Upper lobe of right lung (tissue), 1 donor: ENCODE measurements at places on chromosomes 1 and 21. TPM values are rescaled to one million over a fixed set of nuclear protein-coding genes. Genes with fewer than 3 reads are reported as not detected.

The GJB4 gene
- total RNA-seq, result not detected

GRCh38 chr1:23159963-23160877, 8.4 kb downstream of the LUZP1 start:
- H3K36me3 ChIP-seq, result no peaks in the 10 kb centered on the region
- H3K4me3 ChIP-seq, result no peak overlapping the region
- H3K27me3 ChIP-seq, result no peaks in the 10 kb centered on the region
- H3K27ac ChIP-seq, result no peak overlapping the region

GRCh38 chr1:44208226-44208625, 5.0 kb upstream of the DMAP1 start:
- H3K36me3 ChIP-seq, result no peaks in the 10 kb centered on the region
- H3K27me3 ChIP-seq, result no peaks in the 10 kb centered on the region
- no peak overlapping the region for H3K27ac ChIP-seq
- H3K4me1 ChIP-seq, result peaks cover 9% of the 10 kb centered on the region
- H3K4me3 ChIP-seq, result no peak overlapping the region

GRCh38 chr21:45365608-45366241, 39.2 kb upstream of the COL18A1 start:
- peaks cover 20% of the 10 kb centered on the region for H3K4me1 ChIP-seq
- H3K27me3 ChIP-seq, result no peaks in the 10 kb centered on the region
- H3K4me3 ChIP-seq, result no peak overlapping the region
- no peak for DNase-seq

- no peak for DNase-seq
- peaks cover 3% of the 10 kb centered on the region for H3K36me3 ChIP-seq
- no peak overlapping the region for H3K4me3 ChIP-seq
- H3K27me3 ChIP-seq, result no peaks in the 10 kb centered on the region
These were observed 3.6 kb downstream of the CTBS start for GRCh38 chr1:84570436-84571149.

GRCh38 chr1:91844862-91845528, 41.0 kb downstream of the TGFBR3 start:
- H3K27ac ChIP-seq, result peak overlapping the region; percentile 70
- peaks cover 25% of the 10 kb centered on the region for H3K4me1 ChIP-seq
- H3K27me3 ChIP-seq, result no peaks in the 10 kb centered on the region
- no peak overlapping the region for H3K4me3 ChIP-seq

DNA sequence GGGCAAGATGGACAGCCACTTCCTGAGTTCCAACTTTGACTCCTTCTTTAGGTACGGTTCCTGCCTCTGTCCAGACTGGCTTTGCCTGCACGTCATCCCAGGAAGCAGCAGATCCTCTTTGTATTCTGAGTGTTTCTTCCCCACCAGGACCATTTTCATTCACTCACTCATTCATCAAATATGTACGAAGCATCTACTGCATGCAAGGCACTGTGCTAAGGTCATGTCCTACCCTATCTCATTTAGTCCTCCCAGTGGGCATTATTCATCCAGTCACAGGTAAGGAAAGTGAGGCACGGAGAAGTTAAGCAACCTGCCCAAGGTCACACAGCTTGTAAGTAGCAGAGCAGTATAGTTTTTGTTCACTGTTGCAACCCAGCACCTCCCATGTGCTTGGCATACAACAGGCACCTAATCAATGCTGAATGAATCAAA, 13.9 kb downstream of the CRYBG2 start:
- no peak overlapping the region for H3K4me3 ChIP-seq
- H3K4me1 ChIP-seq, result peaks cover 7% of the 10 kb centered on the region
- no peak for DNase-seq
- H3K27ac ChIP-seq, result no peak overlapping the region

DNA sequence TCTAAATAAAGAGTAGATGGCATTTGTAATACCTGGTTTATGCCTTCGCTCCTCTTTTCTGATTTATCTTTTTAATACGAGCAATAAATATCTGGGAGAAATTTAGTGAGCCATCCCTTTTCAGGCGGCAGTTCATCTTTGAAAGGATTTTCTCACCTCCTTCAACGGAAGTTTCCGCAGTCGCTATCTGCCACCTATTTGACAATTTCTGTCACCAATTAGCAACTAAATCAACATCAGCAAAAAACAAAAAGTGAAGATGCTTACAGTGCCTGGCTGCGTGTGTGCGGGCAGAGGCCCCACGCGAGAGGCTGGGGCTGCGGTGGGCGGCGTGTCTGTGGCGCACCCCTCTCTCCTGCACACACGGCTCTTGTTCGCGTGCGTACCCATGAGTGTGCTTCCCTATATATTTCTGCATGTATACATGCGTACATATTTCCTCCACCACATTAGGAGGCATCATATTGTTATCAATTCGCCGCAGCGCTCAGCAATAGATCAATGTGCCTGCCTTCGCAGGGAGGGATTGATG, 117.3 kb upstream of the BARHL2 start:
- no peak overlapping the region for H3K4me3 ChIP-seq
- H3K4me1 ChIP-seq, result peaks cover 15% of the 10 kb centered on the region
- H3K36me3 ChIP-seq, result no peaks in the 10 kb centered on the region
- peaks cover 66% of the 10 kb centered on the region for H3K27me3 ChIP-seq
- H3K27ac ChIP-seq, result no peak overlapping the region

The EDARADD gene
- 0.78 TPM for total RNA-seq

The RAB25 gene
- 62.0 TPM for total RNA-seq

DNA sequence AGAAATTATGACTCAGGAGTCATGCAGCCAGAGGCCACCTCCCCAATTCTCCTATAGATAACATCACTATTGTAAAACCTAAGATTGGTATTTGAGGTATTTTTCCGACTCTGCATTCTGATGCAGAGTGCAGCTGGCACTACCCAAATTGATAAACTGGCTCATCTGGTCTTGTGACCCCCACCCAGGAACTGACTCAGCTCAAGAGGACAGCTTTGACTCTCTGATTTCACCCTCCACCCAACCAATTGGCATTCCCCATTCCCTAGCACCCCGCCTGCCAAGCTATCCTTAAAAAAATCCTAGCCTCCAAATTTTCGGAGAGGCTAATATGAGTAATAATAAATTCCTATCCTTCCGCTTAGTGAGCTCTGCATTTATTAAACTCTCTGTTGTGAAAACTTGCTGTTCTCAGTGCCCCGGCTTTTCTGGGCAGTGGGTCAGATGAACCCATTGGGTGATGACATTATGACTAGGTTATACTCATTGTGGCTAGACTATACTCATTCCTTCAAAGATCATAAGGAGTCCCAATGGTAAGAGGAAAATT, 39.4 kb upstream of the EPS15 start:
- no peak for DNase-seq
- no peaks in the 10 kb centered on the region for H3K27me3 ChIP-seq
- no peaks in the 10 kb centered on the region for H3K4me1 ChIP-seq

- H3K36me3 ChIP-seq, result no peaks in the 10 kb centered on the region
- no peak overlapping the region for H3K27ac ChIP-seq
- no peak for DNase-seq
- H3K4me3 ChIP-seq, result no peak overlapping the region
These were observed 233.1 kb downstream of the PAPPA2 start for GRCh38 chr1:176696109-176696508.

DNA sequence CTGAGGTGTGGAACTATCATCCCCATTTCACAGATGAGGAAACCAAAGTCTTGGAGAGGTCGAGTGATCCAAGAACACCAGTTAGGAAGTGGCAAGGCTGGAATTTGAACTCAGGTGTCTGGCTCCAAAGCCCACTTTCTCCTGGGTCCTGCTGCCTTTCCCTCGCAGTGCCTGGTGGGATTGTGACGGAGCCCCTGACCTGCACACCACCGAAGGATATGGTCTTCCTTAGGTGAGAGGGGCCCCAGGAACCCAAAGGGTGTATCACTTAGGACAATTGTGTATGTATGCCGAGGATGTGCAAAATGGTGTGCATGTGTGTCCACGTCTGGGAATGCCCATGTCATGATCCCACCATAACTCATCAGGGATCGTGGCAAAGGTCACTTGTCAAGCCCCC, 392.7 kb downstream of the MATN1 start:
- no peak for DNase-seq
- no peak overlapping the region for H3K4me3 ChIP-seq
- H3K27me3 ChIP-seq, result peaks cover 9% of the 10 kb centered on the region
- H3K27ac ChIP-seq, result no peak overlapping the region
- H3K4me1 ChIP-seq, result no peaks in the 10 kb centered on the region

The SMPDL3B gene
- 29.1 TPM for total RNA-seq

DNA sequence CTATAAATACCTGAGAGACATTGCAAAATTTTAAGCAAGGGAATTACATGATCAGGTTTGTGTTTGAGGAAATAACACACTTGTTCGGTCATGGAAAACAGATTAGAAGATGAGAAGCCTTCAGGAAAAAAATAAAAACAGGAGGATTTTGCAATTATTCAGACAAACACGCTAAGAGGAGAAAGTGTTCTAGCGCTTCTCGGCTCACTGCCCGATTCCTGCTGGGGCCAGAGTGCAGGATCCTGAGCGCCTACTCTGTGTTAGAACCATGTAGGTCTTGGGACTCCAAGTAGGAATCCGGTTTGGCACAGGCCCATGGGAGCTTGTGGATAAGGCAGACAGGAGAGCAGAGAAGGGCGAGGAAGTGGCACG, 8.1 kb upstream of the PRELP start:
- no peak overlapping the region for H3K4me3 ChIP-seq
- no peaks in the 10 kb centered on the region for H3K36me3 ChIP-seq
- H3K27ac ChIP-seq, result no peak overlapping the region
- peak; percentile 72 for DNase-seq
- H3K4me1 ChIP-seq, result peaks cover 22% of the 10 kb centered on the region

The C1orf52 gene
- total RNA-seq, result 22.5 TPM

GRCh38 chr1:158613764-158614163, 8.7 kb downstream of the OR10Z1 start:
- H3K36me3 ChIP-seq, result no peaks in the 10 kb centered on the region
- no peak overlapping the region for H3K27ac ChIP-seq
- H3K4me1 ChIP-seq, result no peaks in the 10 kb centered on the region
- H3K4me3 ChIP-seq, result no peak overlapping the region

GRCh38 chr1:246573491-246573890, 7.2 kb downstream of the CNST start:
- H3K36me3 ChIP-seq, result no peaks in the 10 kb centered on the region
- H3K4me1 ChIP-seq, result peaks cover 39% of the 10 kb centered on the region
- no peaks in the 10 kb centered on the region for H3K27me3 ChIP-seq
- peak overlapping the region; percentile 7 for H3K27ac ChIP-seq
- H3K4me3 ChIP-seq, result no peak overlapping the region

The VSIG8 gene
- total RNA-seq, result not detected

- peak; percentile 66 for DNase-seq
- no peak overlapping the region for H3K4me3 ChIP-seq
- H3K27me3 ChIP-seq, result no peaks in the 10 kb centered on the region
- H3K36me3 ChIP-seq, result no peaks in the 10 kb centered on the region
These were observed 90.2 kb upstream of the C1orf21 start for GRCh38 chr1:184296466-184297243.

DNA sequence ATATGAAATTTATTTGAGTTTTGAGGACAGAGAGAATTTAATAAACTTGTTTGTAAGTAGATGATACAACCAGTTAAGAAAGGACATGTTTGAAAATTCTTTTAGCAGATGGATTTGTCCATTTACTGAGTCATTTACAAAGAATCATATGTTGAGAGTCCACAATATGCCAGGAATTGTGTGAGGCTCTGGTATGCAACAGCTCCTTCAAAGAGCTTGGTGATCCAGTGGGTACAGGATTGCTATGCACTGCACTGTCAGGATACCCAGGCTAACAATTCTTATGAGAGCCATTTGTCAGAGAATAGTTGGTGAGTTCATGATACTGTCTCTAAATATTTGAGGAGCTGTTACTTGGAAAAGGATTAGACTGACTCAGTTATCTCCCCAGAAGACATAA, 11.0 kb downstream of the DNM3 start:
- no peaks in the 10 kb centered on the region for H3K4me1 ChIP-seq
- H3K4me3 ChIP-seq, result no peak overlapping the region
- no peaks in the 10 kb centered on the region for H3K36me3 ChIP-seq
- no peak overlapping the region for H3K27ac ChIP-seq

- no peak overlapping the region for H3K4me3 ChIP-seq
- H3K27me3 ChIP-seq, result no peaks in the 10 kb centered on the region
- no peaks in the 10 kb centered on the region for H3K36me3 ChIP-seq
- H3K4me1 ChIP-seq, result no peaks in the 10 kb centered on the region
These were observed 75.0 kb upstream of the MRPS6 start for GRCh38 chr21:33998402-33998801.

DNA sequence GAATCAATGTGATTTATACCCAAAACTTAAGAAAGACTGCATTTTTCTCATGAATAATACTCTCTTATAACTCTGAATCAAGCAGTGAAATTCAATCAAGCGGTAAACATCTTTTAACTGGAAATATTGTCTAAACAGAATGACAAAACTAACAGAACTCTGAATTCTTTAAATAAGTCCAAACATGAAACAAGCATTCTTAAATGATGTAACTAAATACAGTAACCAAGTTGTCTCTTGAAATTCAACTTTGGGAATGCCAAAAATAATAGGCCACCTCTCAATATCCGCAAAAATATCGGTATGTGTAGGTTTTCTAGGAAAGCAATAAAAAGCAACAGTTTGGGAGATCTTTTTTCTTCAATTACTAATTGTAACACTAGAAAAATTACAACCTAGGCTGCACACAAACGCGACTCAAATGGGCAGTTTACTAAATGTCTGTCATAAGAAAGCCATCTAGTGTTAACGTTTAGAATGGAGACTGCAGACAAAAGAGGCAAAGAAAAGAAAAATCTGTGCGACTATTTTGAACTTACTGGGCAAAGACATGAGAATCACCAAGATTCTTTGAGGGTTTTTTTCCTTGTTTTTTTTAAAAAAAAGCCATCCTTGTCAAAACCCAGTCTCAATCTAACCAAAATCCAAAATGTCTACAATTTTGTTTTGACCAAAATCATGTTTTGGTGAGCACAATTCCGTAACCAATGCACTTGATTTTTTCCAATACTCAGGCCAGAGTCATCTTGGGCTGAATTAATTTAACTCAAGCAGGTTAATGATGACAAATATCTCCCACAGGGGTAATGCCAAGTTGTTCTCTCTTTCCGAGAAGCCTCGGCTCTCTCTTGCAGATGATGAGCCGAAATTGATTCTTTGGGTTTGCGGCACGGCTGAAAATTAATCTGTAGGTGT, 1.3 kb downstream of the SIPA1L2 start:
- DNase-seq, result no peak
- H3K4me3 ChIP-seq, result peak overlapping the region; percentile 81
- no peaks in the 10 kb centered on the region for H3K36me3 ChIP-seq
